Transverse colon (tissue), 4 donors: ENCODE measurements at places on chromosomes 11 and 22. TPM values are rescaled to one million over a fixed set of nuclear protein-coding genes. Genes with fewer than 3 reads are reported as not detected.

DDB1 gene
- total RNA-seq: 119 TPM

COA4 gene
- 75.6 TPM for total RNA-seq

IL17REL gene
- total RNA-seq: 1.9 TPM

- DNase-seq: no peak
These were observed 129.5 kb downstream of the MICAL2 start for GRCh38 chr11:12239804-12240371.

DNA sequence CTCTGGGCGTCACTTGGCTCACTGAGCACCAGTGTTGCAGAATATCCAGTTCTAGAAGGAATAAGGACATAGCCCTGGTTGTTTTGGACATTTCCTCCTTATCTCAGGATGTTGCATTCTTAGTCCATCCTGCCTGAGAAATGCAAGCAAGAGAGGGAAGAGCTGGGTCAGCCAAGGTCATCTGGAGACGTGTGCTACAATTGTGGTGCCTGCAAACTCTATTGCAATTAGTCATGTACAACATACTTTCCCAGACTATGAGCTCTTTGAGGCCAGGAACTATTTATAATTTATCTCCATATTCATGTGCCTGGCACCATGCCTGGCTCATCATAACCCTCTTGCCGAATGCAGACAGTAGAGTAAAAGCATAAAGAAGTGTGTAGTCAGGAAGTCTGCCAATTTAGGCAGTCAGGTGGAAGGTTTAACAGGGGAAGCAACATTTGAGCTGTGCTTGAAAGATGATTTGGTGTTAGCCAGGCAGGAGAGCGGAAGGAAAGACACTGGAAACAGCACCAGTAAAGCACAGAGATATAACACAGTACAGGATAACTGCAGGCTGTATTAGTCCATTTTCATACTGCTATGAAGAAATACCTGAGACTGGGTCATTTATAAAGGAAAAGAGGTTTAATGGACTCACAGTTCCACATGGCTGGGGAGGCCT, 129.4 kb upstream of the PAX6 start:
- DNase-seq: no peak

DNA sequence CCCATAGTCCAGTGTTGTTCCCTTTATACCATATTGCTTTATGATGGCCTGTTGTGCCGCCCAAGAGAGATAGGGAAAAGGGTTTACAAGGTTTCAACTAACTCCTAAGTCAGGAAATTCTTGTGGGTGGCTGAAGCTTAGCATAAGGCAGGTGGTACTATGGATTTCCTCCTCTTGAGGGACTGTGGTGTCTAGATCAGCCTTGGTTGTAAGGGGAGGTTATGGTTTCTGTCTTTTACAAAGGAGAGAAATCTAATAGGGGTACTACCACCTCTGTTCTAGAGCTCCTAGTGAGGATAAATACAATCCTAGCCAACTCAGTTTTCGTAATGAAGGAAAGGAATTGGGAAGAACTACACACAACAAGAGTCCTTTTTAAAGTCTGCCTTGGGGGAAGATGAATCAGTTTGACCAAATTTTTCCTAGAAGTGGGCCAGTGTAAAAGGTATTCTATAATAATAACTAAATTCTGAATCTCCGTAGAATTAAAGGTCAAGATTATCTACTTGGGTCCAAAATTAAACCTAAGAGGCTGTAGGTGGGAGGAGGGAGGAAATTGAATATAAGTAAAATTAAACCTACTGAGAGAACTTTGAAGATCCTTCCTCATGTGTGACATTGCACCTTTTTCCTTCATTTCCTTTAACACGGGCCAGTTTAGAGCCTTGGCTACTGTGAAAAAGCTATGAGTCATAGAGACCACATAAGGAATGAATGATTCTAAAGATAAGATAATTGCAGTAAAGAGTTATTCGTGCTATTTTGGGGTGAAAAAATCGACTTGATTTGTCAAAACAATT, 17.2 kb downstream of the DLAT start:
- DNase-seq: no peak

DNA sequence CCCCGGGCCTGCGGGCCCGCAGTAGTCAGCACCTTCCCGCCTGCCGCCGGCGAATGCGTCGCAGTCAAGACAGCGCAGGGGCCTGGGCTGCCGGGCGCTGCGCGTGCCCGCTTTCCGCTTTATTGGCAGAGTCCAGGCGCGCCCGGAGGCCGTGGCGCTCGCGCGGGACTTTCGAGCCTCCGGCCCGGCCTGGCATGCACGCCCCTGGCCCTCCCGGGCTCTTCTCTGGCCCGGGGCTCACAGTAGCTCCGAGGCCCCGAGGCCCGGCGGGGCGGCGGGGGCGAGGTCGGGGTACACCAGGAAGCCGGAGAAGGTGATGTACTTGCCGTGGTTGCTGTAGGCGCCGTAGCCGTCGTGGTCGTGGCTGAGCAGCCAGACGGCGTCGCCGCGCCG, 3.1 kb downstream of the FAM180B start:
- peak; percentile 18 for DNase-seq

OR5D18 gene
- not detected for total RNA-seq

GRCh38 chr22:33447733-33448132, 389.6 kb upstream of the SYN3 start:
- DNase-seq: no peak

C11orf86 gene
- 21.0 TPM for total RNA-seq

RBMXL2 gene
- 0.79 TPM for total RNA-seq

GRCh38 chr11:115930291-115930690, 426.1 kb upstream of the CADM1 start:
- DNase-seq: no peak

RFPL1 gene
- not detected for total RNA-seq

DNA sequence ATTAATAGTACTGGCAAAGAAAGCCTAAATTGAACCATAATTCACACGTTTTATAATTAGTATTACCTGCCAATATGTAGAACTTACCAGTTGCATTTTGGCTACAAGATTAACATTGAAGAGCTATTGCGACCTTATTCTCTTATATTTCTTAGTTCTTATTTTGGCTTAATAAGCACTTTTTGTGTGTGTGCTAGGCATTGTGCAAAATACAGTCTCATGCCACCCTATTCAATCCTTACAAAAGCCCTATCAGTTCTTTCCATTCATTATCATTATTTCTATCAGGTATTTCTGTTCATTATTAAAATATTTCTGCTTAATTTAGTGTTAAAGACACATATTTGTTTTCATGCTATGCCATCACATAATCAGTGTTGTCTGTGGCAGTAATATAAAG, 41.2 kb downstream of the MAML2 start:
- DNase-seq: no peak

GRCh38 chr11:69162505-69162904, 6.8 kb downstream of the SMIM38 start:
- DNase-seq: no peak

SCN3B gene
- total RNA-seq: 0.20 TPM

FREY1 gene
- not detected for total RNA-seq

SOX6 gene
- 1.6 TPM for total RNA-seq

DNA sequence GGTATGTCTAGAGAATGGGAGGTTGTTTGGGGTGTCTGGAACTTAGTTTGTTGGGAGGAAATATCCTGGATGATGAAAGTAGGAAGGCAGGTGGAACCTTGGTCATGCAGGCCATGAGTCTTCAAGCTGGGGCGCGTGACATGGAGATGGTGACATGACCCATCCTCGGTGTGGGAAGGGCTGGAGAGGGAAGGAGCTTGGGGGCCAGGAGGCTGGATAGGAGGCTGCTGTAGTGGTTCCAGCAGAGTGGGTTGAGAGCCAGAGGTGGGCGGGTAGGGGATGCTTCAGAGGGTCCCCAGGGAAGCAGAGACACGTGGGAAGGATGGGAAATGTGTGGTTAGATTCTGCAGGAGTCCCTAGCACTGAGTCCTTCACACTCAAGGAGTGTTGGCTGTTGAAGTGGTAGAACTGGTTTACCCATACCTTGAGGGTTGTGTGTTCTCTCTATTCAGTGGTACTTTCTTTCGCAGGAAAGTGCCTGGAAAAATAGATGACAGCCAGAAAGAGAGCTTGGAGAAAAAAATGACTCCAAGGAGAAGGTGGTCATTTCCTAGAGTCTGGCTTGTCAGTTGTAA, 56.8 kb downstream of the LDLRAD3 start:
- no peak for DNase-seq

DNA sequence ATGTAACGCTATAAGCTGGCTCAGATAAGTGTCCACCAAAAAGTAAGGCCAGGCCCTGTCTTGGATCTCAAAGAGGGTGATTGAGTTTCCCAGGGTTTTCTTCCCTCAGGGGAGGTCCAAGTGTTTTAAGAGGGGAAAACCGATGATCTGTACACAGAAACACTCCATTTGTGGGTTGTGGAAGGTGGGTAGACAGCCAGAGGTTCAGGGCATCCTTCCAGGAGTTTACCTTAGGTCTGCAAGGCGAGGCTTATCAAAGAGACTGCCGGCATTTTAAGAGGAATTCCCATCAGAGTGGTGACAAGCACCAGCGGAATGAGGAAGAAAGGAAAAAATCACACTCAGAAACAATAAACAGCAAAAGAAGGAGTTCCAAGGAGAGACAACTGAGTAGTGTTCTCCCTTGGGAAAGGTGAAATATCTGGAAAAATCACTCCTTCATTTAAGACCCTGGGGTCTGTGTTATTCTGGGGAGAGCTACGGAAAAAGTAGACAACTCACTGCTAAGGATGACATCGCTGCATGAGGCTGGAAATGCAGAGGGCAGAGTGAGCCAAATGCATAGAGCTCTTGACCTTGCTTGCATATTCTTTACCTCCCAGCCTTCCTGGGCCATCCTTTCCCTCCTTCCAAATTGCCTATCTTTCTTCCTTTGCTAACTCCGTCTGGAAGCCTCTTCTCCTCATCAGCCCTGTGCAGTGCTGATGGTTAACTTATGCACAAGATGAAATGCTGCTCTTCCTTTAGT, 22.1 kb upstream of the MMP7 start:
- DNase-seq: no peak

- DNase-seq: no peak
These were observed 572.2 kb downstream of the TBC1D22A start for GRCh38 chr22:47334601-47335000.

DNA sequence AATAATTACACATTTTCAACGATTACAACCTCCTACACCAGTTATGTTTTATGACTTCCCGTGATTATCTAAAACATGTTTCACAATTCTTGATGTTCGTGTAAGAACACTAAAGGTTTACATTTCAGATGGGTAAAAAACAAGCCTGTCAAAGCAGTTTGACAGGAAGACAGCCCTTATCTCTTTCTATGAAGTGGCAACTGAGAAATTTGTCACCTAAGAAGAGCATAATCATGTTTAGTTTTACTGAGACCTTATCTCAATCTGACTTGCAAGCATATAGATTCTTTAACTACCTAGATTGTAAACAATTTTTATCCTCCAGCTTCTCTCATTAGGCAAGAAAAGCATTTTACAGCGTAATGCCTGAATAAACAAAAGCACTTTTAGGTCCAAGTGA, 218.4 kb upstream of the ZBED5 start:
- no peak for DNase-seq

- no peak for DNase-seq
These were observed 459.9 kb downstream of the OPCML start for GRCh38 chr11:133072378-133072777.

DNA sequence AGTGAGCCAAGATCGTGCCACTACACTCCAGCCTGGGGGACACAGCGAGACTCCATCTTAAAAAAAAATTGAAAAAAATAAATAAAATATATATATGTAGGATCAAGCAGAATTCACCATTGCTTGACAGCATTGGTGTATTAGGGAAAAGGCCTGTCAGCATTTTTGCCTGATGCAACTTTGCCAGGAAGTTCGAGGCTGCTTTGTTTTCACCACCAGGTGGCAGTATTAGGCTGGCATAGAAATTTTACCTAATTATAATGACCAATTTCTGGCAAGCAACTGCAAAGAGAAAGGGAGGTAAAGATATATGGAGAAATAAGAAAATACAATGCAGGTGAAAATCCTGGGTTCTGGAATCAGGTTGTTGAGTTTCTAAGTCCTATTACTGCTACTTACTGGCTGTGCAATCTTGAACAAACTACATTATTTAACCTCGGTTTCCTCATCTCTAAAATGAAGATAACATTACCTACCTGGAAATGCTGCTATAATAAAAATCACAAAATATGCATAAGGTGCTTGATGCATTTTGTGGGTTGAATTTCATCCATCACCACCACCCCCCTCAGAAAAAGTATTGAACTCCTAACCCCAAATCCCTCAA, 24.7 kb downstream of the LAYN start:
- peak; percentile 68 for DNase-seq

DNA sequence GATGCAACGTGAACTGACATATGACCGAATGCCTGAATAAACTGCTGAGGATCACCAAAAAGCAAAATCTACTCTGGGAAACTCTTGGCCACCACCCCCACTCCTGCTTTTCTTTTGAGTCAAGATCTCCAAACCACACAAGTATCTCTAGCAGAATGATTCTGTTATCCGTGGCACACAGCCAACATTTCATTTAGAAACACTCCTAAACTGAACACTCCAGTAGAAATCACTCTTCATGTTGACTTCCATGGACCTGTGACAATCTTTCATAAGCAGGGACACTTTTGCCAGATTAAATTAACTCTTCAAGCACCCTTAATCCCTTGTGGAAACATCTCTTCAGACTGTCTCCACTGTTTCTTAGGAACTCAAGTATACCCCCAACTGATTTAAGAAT, 44.4 kb downstream of the VSIG10L2 start:
- DNase-seq: no peak

- no peak for DNase-seq
These were observed 634.3 kb downstream of the OPCML start for GRCh38 chr11:132898021-132898420.

GRCh38 chr11:30917859-30918478, 331.8 kb upstream of the MPPED2 start:
- no peak for DNase-seq

- DNase-seq: no peak
These were observed 837.8 kb downstream of the TBC1D22A start for GRCh38 chr22:47600281-47600680.

OR10A2 gene
- not detected for total RNA-seq

GRCh38 chr11:2131371-2132236, 7.6 kb downstream of the IGF2 start:
- DNase-seq: no peak

TMEM191C gene
- total RNA-seq: 6.8 TPM

CARS1 gene
- 61.3 TPM for total RNA-seq

- peak; percentile 79 for DNase-seq
These were observed 36.3 kb upstream of the CFAP300 start for GRCh38 chr11:102010776-102011494.

GRCh38 chr22:17483688-17484372, 79.5 kb upstream of the SLC25A18 start:
- no peak for DNase-seq

GRCh38 chr11:130571947-130572584, 123.6 kb downstream of the ADAMTS15 start:
- DNase-seq: no peak

TRIM49 gene
- total RNA-seq: not detected
